ENCODE measurements at places on chromosomes 2 and 18. TPM values are rescaled to one million over a fixed set of nuclear protein-coding genes. Genes with fewer than 3 reads are reported as not detected.

Gene LAMA1
- total RNA-seq, result not detected

Gene ITGB6
- not detected for total RNA-seq

Gene VSNL1
- total RNA-seq, result not detected

Gene DYNAP
- total RNA-seq, result not detected

Gene TRIM54
- total RNA-seq, result not detected

Gene SETBP1
- 1.4 TPM for total RNA-seq

Gene REG1B
- not detected for total RNA-seq

Gene SNRNP27
- 64.6 TPM for total RNA-seq

Gene LRATD1
- total RNA-seq, result not detected

Gene ZNF516
- total RNA-seq, result 8.4 TPM

Gene GCG
- not detected for total RNA-seq

Gene ALLC
- not detected for total RNA-seq

Gene ANKRD30B
- total RNA-seq, result not detected

Gene C2orf15
- total RNA-seq, result 1.4 TPM

Gene CTNNA2
- not detected for total RNA-seq

Gene YWHAQ
- total RNA-seq, result 261 TPM

Gene IL1B
- not detected for total RNA-seq

Gene MAP2
- 0.20 TPM for total RNA-seq

Gene COMMD1
- total RNA-seq, result 26.9 TPM

Gene ACMSD
- not detected for total RNA-seq

Gene ALPI
- total RNA-seq, result not detected

Gene AQP12A
- total RNA-seq, result not detected

Gene SLC35F5
- 13.7 TPM for total RNA-seq

Gene TAF4B
- 15.9 TPM for total RNA-seq

Gene ASXL3
- total RNA-seq, result not detected

Gene OTOF
- 0.52 TPM for total RNA-seq

Gene BOLL
- not detected for total RNA-seq

Gene MSH6
- 127 TPM for total RNA-seq

Gene CDK5R2
- total RNA-seq, result not detected

Gene IMMT
- 168 TPM for total RNA-seq

Gene IL36G
- not detected for total RNA-seq

Gene SLC16A14
- 0.79 TPM for total RNA-seq

Gene RTP5
- not detected for total RNA-seq

Gene ADAM17
- total RNA-seq, result 10.5 TPM

Gene IL1R1
- 6.7 TPM for total RNA-seq

Gene CDK15
- total RNA-seq, result not detected

Gene DSG4
- total RNA-seq, result not detected

Gene FARP2
- 19.6 TPM for total RNA-seq

Gene NAPG
- total RNA-seq, result 21.0 TPM

Gene LYG1
- 0.36 TPM for total RNA-seq

Gene LRRTM1
- not detected for total RNA-seq

Gene NTSR2
- total RNA-seq, result not detected

Gene TMEM17
- total RNA-seq, result 0.21 TPM

Gene SLC9A2
- total RNA-seq, result 0.07 TPM

Gene DLGAP1
- total RNA-seq, result not detected

All from activated naive CD4-positive, alpha-beta T cell treated with anti-CD3 and anti-CD28 coated beads for 36 hours (primary cell).